ENCODE measurements at places on chromosomes 16 and 17. TPM values are rescaled to one million over a fixed set of nuclear protein-coding genes. Genes with fewer than 3 reads are reported as not detected.

- no peak for ATAC-seq
These were observed 775 bp downstream of the SPIRE2 start for GRCh38 chr16:89828870-89829629.

GRCh38 chr17:81999587-81999975 lies 22.2 kb downstream of the ASPSCR1 start:
- ATAC-seq = no peak

- no peak for ATAC-seq
These were observed 127.7 kb upstream of the MAF start for GRCh38 chr16:79728048-79728922.

GRCh38 chr16:80899809-80900592 lies 95.6 kb upstream of the CDYL2 start:
- ATAC-seq = no peak

The SDK2 gene
- total RNA-seq = 0.19 TPM

The IGFBP4 gene
- 33.8 TPM for total RNA-seq

The ABI3 gene
- 36.1 TPM for total RNA-seq

The MYO15A gene
- total RNA-seq = 6.0 TPM

Data from activated T-helper 17 cell treated with anti-CD3 and anti-CD28 coated beads, Interleukin-2, amount 50 U/mL, for 72 hours (primary cell).